ENCODE measurements at places on chromosomes 5 and 9.

- no peak for DNase-seq
Observed at GRCh38 chr9:20591223-20591622, 31.1 kb downstream of the MLLT3 start.

- DNase-seq, result no peak
Observed at GRCh38 chr5:180831139-180832093, 28.8 kb upstream of the MGAT1 start.

DNA sequence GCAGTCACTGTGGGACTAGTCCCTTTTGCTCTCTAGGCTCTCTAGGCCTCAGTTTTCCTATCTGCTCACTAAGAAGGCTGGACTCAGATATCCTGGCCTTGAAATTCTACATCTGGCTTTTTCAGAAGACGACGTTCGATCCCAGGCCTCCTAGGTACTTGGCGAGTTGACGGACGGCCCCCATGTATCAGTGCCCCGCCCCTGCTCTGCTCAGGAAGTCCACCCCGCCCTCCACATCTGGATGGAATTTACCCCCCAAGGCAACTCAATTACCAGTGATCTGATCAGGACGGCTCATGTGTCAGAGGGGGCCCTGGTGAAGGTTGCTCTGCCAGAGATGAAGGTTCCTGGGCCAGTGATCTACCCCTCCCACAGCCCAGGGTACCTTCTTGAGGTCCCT, 44.1 kb upstream of the SYNPO start:
- no peak for DNase-seq

GRCh38 chr5:174384509-174384947, 339.0 kb downstream of the NSG2 start:
- peak; percentile 65 for DNase-seq

- DNase-seq, result no peak
Observed at GRCh38 chr9:93697352-93698139, 121.2 kb downstream of the PHF2 start.

- no peak for DNase-seq
Observed at GRCh38 chr5:147349241-147349640, 114.4 kb downstream of the STK32A start.

DNA sequence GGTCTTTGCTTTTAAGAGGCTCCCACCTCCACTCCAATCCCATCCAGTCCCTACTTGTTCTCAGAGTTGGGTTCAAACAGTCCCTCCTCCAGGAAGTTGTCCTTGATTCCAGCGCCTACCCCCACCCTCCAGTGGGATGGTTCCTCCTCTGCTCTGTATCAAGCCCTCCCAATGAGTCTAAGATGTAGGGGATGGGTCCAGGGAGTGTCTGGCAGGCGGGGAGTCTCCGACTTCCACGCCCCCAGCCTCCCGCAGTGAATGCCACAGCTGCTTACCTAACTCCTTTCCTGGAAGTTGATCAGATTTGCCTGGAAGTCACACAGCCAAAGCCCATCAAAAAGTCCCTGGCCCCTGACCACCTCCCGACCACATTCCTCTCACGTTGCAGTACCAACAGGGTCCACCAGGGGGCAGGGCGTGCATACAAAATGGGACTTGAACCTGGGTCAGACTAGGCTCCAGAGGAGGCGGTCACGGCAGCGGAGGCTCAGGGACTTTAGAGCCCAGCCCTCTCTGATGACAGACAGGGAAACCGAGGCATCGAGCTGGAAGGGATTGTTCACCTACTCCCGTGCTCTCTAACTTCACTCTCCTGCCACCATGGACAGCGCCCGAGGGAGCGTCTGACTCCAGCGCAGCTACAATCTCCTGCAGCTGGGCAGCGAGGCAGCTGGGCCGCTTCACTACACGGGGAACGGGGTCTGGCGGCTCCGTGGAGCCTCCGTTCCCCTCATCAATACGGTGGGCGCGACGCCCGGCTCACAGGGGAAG, 25.0 kb upstream of the TDRD7 start:
- DNase-seq, result no peak

DNA sequence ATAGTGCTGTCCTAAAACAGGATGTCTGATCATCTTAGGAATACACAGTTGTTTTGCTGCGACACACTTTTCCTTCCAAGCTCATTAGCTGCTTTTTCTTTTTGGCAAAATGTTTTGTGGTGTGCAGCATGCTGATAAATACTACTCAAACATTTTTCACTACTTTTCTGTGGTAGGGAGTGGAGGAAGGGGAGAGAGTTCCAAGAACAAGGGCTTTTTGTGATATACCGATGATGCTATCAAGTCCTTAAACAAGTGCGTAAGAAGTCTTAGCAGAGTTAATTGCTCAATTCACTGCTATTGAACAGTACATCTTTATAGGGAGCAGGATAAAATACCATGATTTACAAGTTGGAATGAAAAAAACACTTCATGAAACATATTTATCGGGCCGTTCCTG, 23.6 kb upstream of the TEK start:
- DNase-seq, result no peak

GRCh38 chr9:135045928-135046738, 41.3 kb upstream of the OLFM1 start:
- DNase-seq, result no peak

DNA sequence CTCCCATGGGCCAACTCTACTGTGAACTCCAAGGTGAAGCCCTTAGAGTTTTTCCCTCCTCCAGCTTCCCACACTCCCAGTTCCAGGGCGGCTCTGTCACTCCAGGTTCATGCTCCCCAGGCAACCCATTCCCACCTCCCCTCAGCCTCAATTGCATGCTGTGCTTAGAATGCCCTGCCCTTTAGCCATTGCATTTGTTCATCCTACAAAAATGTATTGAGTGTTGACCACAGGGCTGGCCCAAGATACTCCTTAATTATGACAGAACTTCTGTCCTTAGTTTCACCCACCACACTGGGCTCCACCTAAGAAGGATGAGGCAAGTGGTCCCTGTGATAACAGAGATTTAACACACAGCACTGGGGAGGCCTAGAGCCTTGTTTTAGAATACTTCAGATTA, 236.1 kb downstream of the ADAMTSL1 start:
- DNase-seq, result no peak

DNA sequence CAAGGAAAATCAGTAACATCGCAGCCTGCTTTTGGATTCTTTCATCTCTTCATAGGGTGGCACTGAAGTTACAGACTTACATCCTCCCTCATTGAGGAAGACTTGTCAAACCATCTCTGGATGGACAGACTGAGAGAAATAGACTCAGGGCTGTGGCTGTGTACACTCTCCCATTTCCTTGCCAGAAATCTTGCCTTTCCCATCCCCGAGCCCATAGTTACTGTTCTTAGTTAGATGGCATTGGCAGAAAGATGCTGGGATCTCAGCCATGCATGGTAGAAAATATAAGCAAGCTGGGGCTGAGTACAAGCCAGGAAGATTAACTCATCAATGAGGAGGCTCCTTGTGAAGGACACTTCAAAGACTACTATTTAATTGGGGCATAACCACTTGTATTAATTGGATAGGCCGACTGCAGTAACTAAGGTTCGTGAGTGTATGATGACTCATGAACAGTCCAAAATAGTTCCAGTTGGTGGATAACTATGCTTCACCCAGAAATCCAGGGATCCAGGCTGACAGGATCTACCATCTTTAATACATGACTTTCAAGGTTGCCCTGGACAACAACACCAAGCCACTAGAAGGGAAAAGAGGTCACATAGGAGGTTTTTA, 137.9 kb downstream of the TMEM38B start:
- no peak for DNase-seq

DNA sequence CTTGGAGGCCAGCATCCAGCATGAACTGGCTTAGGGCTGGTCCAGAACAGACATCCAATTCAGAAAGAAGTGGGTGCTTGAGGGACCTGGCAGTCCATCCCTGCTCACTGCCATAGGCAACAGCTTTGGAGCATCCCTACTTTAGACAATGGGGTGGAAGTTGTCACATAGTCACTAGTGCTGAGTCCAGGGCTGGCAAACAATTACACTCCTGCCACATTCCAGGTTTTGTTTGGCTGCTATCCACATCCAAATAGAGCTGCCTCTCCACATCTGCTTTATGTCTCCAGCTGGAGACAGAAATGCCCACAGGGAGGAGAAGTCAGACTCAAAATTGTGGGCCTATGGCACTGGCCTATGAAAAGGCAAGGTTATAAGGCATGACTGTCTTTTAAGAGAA, 7.0 kb downstream of the FSTL4 start:
- no peak for DNase-seq

DNA sequence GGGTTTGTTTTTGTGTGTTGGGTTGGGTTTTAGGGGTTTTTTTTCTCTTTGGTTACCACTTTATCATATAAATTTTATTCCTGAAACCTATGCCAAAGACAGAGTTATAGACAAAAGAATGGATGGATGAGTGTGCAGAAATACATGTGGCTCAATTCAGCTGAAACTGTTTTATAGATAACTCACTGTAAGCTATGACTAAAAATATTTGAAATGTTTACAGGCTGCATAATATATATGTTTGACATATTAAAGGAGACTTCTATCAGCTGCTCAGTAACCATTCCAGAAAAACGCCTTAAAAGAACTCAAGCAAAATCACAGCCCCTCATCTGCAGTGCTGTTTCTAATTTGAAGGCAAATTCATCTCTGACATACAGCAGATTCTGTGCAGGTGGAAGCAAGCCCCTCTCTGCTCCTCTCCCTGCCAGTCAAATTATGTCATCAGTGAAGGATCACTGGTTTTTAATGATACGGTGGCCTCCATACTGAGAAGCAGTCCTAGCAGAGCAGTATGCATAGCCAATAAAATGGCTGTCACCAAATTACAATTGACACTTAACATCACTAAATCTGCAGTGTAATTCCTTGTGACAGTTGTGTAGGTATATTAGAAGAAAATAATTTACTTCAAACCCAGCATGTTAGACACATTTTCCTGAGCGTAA, 301.6 kb downstream of the NR2F1-AS1 start:
- no peak for DNase-seq
